ENCODE measurements at places on chromosomes 3 and 15.
A peak's percentile ranks its signal among the peaks of the same experiment; 100 is the strongest.

- DNase-seq = no peak
Observed at GRCh38 chr3:28745436-28745835, 396.8 kb upstream of the AZI2 start.

DNA sequence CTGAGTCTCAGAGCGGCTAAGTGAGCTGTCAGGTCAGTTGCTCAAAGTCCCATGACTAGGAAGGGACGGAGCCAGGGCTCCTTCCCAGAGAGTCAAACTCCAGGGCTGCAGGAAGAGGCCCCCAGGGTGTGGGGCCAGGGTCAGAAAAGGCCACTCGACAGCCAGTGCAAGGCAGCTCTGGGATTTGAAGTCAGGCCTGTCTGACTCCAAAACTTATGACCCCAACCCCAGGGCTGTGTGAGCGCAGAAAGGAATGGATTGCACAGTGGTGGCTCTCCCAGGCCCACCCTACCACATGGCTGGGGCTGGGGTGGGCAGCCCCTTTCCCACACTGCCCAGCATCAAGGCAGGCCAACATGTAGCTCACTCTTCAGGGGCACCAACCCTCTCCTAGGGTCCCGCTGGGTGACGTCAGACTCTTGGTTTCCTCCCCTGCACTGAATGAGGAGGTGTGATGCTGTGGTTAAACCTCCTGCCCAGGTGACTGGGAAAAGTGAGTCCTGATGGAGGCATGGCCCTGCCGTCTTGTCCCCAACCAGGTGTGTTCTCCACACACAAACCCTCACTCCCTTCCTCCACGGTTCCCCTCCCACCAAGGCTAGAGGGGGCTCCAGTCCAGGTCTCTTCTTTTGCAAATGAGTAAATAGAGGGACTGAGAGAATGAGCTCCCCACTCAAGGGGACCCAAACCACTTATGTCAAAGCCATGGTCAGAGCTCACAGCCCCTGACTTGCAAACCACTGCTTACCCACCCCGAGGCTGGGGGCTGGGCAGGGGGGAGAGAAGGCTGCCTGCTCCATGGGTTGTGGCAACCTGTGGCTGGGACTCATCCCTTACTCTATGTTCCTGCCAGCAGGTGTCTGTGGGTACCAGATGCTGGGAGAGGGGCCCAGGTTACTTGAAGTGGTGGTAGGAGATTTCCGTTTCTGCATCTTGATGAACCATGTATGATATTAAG is 23.8 kb upstream of the CORO2B start:
- no peak for DNase-seq

DNA sequence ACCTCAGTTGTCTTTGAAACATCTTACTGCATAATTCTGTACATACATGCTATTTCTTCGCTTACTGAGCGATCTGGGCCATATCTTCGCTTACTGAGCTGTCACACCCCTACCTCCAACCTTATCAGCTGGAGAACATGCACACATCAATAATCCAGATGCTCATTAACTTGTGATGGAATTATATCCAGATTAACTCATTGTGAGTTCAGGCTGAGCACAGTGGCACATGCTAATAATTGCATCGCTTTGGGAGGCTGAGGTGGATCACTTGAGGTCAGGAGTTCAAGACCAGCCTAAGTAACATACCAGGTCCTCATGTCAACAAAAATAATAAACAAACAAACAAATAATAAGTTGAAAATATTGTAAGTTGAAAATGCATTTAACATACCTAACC is 19.3 kb upstream of the ANXA2 start:
- DNase-seq = no peak

GRCh38 chr15:89848970-89849292 is 34.3 kb upstream of the ANPEP start:
- DNase-seq = no peak

GRCh38 chr15:69757186-69757585 is 304.6 kb downstream of the RPLP1 start:
- DNase-seq = peak; percentile 39

DNA sequence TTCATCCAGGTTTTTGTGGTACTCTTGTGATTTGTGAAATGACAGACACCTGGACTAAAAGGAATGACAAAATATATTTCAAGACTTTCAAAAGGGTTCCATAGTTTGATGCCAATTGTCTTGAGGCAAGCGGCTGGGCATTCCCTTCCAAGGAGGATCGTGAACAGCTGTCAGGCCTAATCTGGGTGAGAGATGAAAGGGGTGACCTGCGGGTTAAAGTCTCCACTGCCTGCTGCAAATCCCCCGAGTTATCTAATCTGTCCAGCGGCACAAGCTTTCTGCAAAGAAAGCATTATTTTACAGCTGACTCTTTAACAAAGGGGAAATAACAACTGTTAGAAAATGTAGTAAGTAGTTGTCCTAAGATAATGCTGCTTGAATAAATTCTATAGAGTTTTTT is 128.7 kb upstream of the MB21D2 start:
- no peak for DNase-seq

- no peak for DNase-seq
Observed at GRCh38 chr3:23390446-23390845, 187.3 kb downstream of the UBE2E2 start.

GRCh38 chr3:172268425-172268824 is 179.8 kb downstream of the GHSR start:
- DNase-seq = no peak

DNA sequence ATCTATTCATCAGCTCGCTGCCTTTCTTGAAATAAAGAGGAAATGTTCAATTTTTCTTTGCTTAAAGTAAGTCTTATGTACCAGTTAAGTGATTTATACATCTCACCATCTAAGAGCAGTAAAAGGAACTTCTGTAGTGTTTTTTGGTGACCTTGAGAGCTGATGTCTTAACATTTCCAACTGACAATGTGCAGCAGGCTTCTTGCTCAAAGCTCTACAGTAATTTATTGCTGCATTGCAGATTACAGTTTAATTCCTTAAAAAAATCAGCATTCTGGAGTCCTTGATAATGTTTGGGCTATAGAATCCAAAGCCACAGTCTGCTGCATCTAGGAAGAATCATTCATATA is 61.6 kb downstream of the DIPK2A start:
- DNase-seq = no peak

All from stimulated activated CD8-positive, alpha-beta memory T cell treated with anti-CD3 and anti-CD28 coated beads, Interleukin-15, amount 100 ng/mL, for 24 hours (primary cell).